Fibroblast of skin of left biceps (primary cell): ENCODE measurements at places on chromosomes 11 and 22.
A peak's percentile ranks its signal among the peaks of the same experiment; 100 is the strongest.

- no peak for DNase-seq
Measured at GRCh38 chr11:104653407-104653806, 244.9 kb downstream of the CASP12 start.

DNA sequence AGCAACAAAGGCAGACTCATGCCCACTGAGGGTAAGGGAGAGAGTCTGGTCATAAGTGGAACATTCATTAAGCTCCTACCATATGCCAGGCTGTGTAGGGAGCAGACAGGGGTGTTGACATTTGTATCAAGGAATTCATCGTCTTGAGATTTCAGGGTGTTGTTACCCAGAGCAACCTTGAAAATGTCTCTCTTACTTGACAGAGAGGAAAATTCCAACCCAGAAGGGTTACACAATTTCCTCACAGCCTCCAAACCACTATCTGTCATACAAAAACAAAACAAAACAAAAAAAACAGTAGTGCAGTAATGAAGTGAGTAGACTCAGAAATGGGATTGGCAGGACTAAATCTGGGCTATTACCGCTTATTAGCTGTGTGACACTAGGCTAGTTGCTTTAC, 113.2 kb downstream of the MIAT start:
- DNase-seq, result no peak

DNA sequence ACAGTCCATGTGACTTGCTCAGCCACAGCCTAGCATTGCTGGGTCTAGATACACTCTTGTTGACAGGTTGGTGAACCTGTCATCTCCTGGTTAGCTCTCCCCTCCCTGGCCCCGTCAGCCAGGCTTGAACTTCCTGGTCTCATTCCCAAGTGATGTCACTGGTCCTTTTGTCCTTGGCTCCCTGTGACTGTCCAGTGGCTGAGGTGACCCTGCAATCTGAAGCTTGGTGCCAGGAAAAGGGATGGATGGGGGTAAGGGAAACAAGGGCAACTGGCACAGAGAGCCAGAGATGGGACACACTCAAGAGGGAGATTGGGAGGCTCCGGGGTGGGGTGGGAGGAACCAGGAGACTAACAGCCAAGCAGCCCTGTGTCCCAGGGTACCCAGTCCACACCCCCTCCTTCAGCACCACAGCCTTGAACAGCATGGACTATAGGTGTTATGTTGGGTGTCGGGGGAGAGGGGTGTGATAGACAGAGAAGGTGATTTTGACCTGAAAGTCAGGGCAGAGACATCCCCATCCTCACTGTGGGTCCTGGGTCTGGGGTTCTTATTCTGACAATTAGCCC, 63.8 kb upstream of the THY1 start:
- DNase-seq, result no peak

DNA sequence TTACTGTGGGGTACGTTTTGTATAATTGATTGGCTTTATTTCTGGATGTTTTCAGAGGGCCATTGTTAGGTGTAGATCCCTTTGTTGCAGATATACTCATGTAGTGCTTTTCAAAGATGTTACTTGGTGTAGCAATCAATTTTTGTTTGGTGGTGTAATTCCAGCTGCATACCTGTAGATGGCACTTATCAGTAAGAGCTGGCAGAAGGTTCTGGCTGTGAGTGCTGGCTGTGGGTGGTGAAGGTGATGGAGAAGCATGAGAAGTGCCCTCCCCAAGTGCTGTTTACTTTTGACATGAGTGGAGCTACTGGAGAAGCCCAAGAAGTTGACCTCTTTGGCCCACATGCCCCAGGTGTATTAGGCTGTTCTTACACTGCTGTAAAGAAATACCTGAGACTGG, 1074.9 kb downstream of the FAM181B start:
- DNase-seq, result no peak

DNA sequence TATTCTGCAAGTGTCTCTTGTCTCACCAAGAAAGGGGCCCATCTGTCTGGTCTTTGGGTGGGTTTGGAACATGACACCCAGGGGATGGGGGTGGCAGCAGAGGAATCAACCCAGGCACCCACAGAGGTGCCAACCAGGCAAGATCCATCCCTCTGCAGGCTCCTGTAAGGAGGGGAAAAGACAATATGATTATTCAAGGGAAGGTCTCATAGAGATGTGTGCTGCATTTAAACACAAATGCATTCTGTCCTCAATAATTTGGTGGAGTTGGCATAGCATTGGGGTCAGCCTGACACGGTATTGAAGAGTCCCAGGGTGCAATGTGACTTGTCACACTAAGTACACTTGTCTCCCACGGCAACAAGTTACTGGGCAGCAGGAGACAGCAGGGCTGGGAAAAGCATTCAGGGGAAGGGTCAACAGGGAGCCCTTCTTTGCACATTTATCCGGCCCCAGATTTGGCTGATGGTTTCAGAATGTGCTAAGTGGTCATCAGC, 33.1 kb upstream of the SPON1 start:
- no peak for DNase-seq

- no peak for DNase-seq
Measured at GRCh38 chr22:31947296-31947695, 3.0 kb downstream of the YWHAH start.

GRCh38 chr11:68743539-68743938, 7.8 kb downstream of the TESMIN start:
- no peak for DNase-seq

GRCh38 chr11:94866231-94866822, 98.2 kb downstream of the AMOTL1 start:
- DNase-seq, result no peak

DNA sequence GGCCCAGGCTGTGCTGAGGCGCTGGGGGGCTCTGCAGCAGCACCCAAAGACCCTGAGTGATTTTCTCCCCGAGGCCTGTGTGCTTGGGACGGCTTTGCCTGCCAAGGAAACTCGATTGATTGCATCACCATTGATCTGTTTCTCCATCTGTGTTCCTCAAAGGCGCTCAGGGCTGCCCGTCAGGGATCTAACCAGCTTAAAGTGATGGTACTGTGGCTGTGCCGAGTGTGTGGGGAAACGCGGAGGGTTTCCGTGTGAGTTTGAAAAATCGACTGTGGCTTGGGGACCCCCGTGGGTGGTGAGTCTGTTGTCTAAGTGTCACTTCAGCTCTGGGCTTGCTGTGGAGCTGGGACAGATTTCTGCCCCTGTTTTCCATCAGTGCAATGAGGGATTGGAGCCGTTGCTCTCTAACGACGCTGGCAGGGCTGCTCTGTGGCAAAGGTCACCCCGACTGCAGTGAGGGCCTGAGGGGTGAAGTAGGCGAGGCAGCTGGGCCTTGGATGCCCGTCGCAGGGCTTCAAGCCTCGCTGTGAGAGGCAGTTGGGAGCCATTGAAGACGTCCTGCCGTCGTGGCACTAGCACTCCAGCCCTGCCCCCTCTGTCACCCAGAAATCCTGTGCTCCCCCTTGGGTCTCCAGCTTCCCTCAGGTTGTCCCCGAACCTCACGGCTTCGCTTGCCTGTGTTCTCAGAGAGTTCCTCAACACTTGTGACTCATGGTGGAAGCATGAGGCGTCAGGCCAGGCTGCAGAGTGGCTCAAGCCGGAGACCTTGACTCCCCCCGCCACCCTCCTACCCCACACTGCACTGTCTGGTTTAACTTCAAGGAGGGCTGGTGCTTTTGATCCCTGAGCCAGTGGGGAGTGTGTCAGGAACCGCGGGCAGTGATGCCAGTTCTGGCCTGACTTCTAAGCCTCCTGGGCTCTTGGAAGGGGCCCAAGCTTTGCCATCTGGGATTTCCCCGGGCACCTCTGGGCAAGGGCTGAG, 21.8 kb downstream of the CACNA1I start:
- DNase-seq, result peak; percentile 20

DNA sequence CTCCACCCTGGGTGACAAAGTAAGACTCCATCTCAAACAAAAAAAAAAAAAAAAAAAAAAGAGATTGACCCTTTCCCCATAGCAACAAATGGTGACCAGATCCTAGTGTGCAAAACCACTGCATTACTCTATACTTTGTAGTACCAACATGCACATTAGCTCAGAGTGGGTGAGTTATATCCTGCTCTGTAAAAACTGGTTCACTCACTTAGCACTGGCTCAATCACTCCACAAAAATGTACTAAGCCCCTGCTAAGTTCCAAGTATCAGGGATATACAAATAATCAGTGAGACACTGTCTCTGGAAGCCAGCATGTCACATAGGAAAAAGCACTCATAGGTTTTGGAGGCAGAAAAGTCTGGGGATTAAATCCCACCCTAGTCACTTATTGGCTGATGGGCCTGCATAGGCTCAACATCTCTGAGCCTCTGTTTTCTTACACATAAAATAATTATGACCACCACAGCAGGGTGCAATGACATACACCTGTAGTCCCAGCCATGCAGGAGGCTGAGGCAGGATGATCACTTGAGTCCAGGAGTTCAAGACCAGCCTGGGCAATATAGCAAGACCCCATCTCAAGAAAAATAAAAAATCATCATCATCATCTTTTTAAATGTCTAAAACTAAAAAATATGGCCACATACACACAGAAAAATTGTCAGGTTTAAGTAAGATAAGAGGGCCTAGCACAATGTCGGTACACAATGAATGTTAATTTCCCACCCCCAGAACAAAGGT, 11.9 kb downstream of the FAM168A start:
- DNase-seq, result no peak

GRCh38 chr11:65873318-65874156, 937 bp upstream of the EFEMP2 start:
- DNase-seq, result peak; percentile 75

DNA sequence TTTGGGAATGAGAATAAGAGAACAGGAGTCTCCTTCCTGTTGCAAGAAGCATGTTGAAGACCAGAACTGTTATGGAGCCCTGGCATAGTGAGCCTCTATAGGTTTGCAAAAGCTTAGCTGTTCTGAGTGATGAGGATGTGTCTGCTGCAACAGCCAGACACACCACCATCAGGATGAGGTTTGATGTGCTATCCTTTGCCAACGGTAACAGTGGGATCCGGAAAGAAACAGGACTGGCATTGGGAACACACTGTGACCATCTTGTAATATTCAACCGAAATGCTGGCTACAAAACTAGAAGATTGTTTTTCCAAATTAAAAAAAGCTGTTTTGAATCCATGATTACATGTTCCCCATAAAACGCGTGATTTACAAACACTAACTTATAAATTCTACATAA, 117.0 kb downstream of the ME3 start:
- DNase-seq, result no peak

GRCh38 chr11:123493349-123494063, 63.4 kb downstream of the GRAMD1B start:
- DNase-seq, result no peak

- DNase-seq, result no peak
Measured at GRCh38 chr11:103029401-103029800, 62.6 kb downstream of the DCUN1D5 start.

DNA sequence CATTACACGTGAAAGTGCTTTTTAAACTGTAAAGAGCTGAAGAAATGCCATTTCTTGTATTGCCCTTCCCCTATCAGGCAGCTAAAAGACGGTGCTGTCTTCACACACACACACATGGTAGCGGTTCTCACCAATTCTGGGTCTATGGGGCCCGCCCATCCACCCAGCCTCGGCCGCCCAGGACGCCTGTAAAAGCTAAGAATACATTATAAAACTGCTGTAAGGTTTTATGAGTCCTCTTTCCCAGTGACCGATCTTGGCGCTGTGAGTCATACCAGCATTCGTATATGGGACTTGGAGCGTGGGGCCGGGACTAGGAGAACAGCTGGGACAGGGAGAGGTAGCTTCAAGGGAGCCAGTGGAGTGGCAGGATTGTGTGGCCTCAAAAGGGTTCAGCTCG, 149.7 kb upstream of the CADM1 start:
- no peak for DNase-seq

DNA sequence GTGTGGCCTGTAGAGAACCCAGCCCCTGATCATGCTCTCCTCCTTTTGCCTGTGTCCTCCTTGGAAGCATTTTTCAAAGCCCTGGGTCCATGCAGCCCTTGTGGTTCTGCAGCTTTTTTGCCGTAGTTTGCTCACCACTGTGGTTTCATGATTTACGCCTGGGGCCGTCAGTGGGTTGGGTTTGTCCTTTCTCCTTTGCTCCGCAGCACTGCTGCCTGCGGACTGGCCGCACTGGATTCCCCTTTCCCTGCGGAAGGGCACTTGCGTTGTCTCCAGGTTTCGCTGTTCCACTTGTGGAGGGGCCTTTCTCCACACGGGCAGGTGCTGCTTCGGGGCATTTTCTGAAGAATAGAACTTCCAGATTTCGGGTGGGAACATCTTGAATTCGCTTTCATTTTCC, 1260.9 kb downstream of the BRD1 start:
- DNase-seq, result no peak

- DNase-seq, result no peak
Measured at GRCh38 chr11:125939081-125939521, 6.7 kb upstream of the VSIG10L2 start.

- no peak for DNase-seq
Measured at GRCh38 chr11:82949352-82949751, 47.8 kb downstream of the DDIAS start.

GRCh38 chr11:43278193-43278956, 33.4 kb upstream of the API5 start:
- peak; percentile 12 for DNase-seq

GRCh38 chr11:70581991-70582885, 183.9 kb downstream of the CTTN start:
- no peak for DNase-seq

- no peak for DNase-seq
Measured at GRCh38 chr22:17412232-17412631, 43.0 kb downstream of the CECR2 start.

DNA sequence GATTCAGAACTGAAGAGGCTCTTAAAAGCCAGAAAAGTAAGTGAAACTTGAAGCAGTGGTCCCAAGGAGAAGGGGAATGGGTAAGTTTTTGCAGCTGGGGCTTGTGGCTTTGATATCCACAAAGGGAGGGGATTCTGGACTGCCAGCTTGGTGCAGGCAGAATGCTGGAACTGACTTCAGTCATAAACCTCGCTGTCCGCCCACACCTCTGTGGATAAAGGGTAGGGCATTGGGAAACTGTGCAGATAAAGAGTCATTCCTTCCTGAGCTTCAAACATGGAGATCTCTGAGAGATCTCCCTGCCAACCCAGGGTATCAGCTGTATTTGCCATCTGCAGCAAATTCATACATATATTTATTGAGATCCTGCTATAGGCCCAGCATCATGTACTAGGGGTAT, 124.3 kb upstream of the OR9Q1 start:
- DNase-seq, result no peak

- DNase-seq, result peak; percentile 85
Measured at GRCh38 chr11:19432370-19433061, 191.8 kb upstream of the E2F8 start.

- no peak for DNase-seq
Measured at GRCh38 chr22:29997516-29997915, 82.7 kb upstream of the HORMAD2 start.
